RWPE2 (cell line): ENCODE measurements at places on chromosomes 5 and 9.

GRCh38 chr5:2187156-2187555 is 304.4 kb upstream of the IRX4 start:
- no peak for DNase-seq

DNA sequence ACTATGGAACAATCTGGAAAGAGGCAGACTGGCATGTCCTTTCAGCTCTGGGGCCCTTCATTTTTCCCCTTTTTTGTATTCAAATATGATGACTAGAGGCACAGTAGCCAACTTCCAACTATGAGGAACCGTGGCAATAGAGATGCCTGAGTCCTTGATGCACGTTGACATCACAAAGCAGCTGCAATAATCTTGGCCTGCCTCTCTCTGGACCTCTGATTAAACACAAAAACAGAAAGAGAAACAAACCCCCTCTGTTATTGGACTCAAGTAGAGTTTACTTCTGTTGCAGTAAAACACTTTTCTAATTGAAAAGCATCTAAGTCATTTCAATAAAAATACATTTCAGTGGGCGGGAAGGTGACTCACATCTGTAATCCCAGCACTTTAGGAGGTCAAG is 122.2 kb upstream of the GRAMD2B start:
- no peak for DNase-seq

GRCh38 chr9:127330501-127330900 is 65.9 kb downstream of the GARNL3 start:
- no peak for DNase-seq

DNA sequence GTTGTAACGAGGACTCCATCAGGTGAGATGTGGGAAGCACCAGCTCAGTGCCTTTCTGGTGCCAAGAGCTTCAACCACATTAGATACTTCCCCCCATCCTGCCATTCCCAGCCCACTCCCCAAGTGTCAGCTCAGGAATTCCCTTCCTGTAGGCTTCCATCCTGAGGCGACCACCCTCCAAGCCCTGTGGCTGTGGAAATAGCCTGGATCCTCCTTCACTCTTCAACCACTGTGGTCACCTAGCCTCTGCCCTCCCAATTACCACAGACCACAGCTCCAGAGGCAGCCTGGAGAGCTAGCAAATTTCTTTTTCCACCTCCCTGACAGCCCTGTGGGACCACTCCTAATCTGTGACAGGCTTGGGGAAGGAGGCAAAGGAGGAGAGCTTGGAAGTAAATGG is 219.8 kb upstream of the MAP3K1 start:
- DNase-seq: no peak

DNA sequence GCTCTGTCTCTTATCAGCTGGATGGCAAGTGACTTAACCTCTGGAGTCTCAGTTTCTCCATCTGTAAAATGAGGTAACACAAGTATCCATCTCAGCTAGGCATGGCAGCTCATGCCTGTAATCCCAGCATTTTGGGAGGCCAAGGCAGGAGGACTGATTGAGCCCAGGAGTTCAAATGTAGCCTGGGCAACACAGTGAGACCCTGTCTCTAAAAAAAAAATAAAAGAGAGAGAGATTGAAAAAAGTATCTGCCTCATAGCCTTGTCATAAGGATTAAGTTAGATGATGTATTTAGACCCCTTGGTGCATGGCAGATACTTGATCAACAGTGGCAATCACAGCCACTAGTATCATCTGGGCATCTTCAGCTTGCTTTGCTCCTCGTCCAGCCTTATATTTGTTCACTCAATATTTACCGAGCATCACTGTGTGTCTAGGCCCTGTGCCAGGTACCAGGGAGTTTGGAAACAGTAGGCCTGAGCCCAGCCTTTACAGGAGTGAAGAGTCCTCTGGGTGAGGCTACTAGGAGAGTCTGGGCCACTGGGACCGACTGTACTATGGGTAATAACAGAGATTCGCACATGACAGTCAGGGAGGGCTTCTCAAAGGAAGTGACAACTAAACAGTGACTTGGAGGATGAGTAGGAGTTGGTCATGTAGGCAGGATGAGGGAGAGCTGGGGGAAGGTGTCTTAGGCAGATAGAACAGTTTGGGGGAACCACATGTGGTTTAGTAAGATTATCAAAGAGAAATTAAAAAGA is 34.2 kb downstream of the CORO2A start:
- no peak for DNase-seq

GRCh38 chr5:154129921-154130320 is 60.6 kb upstream of the GALNT10 start:
- no peak for DNase-seq

DNA sequence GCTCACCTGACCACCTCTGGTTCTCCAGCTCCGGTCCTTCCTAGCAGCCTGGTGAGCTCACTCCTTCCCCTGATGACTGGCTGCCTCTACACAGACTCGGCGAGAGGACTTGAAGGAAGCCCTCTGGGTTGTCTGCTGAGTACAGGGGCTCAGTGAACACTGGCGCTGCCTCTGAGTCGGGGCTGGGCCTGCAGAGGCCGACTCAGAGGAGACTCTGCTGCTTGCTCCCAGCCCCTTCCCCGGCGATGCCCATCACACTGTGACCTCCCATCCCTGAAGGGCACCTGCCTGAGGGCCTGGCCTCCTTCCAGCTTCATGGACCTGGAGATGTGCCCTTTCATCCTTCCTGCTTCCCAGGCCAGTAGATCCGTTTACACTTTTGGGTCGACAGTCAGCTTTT is 22.0 kb downstream of the CRB2 start:
- no peak for DNase-seq

GRCh38 chr9:128361986-128362646 is 9.1 kb upstream of the URM1 start:
- DNase-seq: no peak

GRCh38 chr9:75858497-75859092 is 31.9 kb upstream of the PCSK5 start:
- DNase-seq: no peak

GRCh38 chr5:163165277-163165676 is 272.1 kb upstream of the CCNG1 start:
- DNase-seq: no peak

DNA sequence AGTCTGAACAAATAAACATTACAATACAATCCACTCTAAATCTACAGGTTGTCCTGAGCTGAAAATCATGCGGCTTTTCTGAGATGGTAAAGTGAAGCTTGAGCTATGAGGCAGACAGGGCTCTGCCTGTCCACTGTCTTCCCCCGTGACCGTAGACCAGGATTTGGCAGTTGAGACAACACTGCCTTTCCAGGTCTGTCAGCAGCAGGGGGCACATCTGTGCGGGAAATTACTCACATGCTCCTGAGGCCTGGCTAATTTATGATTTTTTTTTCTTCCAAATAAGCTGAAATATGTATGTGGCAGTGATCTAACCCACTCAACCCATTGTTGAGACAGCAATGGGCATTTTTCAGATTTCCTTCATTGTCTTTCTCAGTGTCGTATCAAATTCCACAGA is 307.9 kb downstream of the FBXL7 start:
- no peak for DNase-seq

DNA sequence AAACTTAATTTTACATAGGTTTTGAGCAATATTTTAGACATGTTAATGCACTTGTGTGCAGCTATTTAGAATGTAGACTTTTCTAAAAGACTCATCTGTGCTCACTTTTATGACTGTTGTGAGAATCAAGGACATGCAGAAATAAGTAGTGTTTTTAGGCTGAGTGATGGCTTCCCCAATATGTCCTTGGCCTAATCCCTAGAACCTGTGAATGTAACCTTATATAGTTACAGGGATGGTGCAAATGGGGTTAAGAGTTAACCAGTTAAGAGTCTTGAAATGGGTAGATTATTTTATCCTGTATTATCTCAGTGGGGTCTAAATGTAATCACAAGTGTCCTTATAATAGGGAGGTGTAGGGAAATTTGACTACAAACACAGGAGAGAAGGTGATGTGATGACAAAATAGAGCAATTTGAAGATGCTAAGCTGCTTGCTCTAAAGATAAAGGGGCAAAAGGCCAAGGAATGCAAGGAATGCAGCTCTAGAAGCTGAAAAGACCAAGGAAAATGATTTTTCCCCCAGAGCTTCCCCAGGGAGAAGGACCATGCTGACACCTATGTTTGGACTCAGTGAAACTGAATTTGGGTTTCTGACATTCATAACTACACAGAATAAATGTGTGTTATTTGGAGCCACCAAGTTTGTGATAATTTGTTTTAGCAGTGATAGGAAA is 298.0 kb upstream of the PAPPA start:
- no peak for DNase-seq

DNA sequence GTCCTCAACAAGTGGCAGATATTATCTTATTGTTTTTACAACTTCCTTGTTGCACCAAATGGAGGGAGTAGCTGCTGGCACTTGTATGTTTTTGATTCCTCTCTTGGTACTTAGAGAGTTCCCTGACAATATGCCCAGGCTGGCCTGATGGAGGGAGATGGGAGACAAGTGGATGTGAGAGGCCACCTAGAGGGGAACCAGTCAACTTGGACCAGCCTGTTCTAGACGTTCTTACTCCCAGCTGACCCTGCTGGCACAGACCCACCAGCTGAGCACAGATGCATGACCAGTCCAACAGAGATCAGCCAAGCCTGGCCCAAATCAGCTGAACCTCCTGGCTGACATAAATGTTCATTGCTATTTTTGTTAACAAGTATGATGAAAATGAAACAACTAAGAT is 60.9 kb upstream of the GDNF start:
- no peak for DNase-seq

- DNase-seq: no peak
Observed at GRCh38 chr9:82695704-82696103, 367.2 kb downstream of the RASEF start.

DNA sequence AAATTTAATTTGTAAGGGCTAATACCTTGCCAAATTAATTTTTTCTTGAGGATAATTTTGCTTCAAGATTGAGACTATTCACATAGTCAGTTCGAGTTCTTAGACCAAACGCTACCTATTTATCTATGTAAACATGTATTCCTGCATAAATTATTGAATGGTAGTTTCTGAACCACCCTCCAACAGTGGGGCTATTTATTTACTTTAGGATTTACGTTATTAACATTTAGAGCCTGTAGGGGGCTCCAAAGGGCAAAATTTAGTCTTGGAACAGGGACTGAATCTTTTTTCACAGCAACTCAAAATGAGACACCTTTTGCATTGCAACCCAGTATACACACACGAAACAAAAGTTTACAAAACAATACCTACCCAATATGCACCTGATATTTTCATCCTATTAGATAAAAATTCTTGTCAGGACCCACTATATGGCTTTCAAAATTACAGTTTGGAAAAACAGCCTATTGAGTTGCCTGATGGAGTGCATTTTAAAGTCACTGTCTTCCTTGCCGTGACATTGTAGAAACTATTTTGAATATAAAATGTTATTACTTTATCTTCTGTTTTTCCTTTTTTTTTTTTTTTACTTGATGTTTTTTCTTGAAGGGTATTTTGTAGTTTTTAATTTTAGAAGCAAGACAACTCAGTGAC is 47.1 kb upstream of the POU4F3 start:
- DNase-seq: no peak

GRCh38 chr5:119275146-119275545 is 80.7 kb upstream of the TNFAIP8 start:
- no peak for DNase-seq

- no peak for DNase-seq
Observed at GRCh38 chr5:13591621-13592020, 352.9 kb downstream of the DNAH5 start.

GRCh38 chr9:21029661-21030060 is 1.8 kb downstream of the HACD4 start:
- no peak for DNase-seq

DNA sequence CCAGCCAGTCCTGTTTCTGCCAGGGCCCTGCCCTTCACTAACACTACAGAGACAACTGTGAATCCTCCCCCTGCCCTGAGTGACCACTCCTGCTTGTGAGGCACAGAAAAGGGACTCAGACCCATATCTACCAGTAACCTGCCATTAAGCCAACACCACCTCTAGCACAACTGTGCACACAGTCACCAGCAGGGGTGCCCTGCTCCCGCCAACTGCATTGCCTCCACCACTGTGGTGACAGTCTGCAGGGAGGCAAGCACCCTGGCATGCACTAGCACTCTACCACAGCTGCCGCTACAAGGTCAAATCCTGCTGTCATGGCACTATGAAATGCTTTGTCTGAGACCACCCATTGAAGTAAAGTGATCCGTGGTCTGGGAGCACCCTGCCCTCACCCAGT is 1028.5 kb upstream of the CDH9 start:
- DNase-seq: no peak

DNA sequence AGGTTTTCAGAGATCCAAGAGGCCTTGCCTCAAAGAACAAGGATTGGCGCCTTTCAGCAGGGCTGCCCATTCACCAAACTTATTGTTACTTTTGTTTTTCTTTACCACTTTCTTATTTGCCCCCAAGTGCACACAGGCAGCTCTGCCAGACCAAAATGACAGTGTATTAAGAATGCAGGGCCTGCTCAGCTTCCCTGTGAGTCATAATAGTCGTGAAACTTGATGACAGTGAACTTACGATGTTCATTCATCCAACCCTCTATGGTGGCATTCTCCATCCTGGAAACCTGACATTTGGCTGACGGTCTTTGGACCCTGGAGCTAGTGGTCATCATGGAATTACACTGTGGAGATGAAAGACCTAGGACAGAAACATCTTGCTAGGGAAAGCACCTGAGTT is 44.3 kb downstream of the UBE2QL1 start:
- no peak for DNase-seq

- no peak for DNase-seq
Observed at GRCh38 chr5:95042037-95042436, 242.9 kb downstream of the MCTP1 start.

DNA sequence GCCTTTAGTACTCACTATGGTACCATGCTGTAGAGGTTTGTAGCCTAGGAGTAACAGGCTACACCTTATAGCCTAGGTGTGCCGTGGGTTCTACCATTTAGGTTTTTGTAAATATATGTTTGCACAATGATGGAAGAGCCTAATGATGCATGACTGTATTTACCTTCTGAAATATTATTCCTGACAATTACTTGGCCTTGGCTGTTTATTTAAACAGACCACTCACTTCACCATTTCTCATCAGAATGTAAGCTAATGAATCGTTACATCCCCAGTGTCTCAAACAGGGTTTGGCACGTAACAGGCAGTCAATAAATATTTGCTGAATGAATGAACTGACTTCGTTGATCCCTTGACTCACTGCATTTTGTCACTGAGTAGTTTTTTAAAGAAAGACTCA is 93.1 kb downstream of the MED27 start:
- DNase-seq: no peak

- no peak for DNase-seq
Observed at GRCh38 chr5:161105525-161105924, 253.5 kb upstream of the ATP10B start.
